ENCODE measurements at places on chromosomes 13 and 19. TPM values are rescaled to one million over a fixed set of nuclear protein-coding genes. Genes with fewer than 3 reads are reported as not detected.

The KANK2 gene
- 190 TPM for total RNA-seq

The TINCR gene
- 4.8 TPM for total RNA-seq

The SHISA7 gene
- total RNA-seq, result 1.5 TPM

The SPTBN4 gene
- total RNA-seq, result 14.8 TPM

The KLHL1 gene
- total RNA-seq, result 4.8 TPM

The PSG2 gene
- not detected for total RNA-seq

The ZNF730 gene
- 10.0 TPM for total RNA-seq

The PCDH8 gene
- 14.4 TPM for total RNA-seq

The SLC46A3 gene
- total RNA-seq, result 12.0 TPM

The RFC3 gene
- 23.4 TPM for total RNA-seq
